ENCODE measurements at places on chromosomes 5 and 9. TPM values are rescaled to one million over a fixed set of nuclear protein-coding genes. Genes with fewer than 3 reads are reported as not detected.

FER gene
- 25.4 TPM for total RNA-seq

JAKMIP2 gene
- total RNA-seq, result 36.8 TPM

GPR151 gene
- not detected for total RNA-seq

PRR7 gene
- 19.0 TPM for total RNA-seq

ITGA2 gene
- total RNA-seq, result 1.7 TPM

DNA sequence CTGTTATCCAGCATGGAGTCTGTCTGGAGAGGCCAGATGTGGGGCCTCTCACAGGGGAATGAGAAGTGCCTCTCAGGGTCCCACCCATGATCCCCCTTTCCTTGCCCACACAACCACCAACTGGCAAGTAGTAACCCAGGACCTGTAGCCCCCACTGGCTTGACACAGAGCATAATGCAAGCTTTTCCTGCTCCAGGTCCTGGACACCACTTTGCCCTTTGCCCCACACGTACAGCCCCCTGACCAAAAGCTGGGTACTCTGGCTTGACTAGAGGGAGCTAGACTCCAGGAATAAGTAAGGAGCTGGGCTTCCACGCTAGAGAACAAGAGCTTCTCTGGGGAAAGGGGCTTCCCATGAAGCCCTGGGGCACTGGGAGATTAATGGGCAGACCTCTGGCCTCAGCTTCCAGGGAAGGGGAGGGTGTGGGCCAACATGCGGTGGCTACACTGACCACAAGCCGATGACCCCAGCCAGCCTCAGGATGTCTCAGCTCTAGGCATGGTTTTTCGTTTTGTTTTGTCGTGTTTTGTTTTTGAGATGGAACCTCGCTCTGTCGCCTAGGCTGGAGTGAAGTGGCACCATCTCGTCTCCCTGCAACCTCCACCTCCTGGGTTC lies 109.5 kb downstream of the C9orf50 start:
- no peak for DNase-seq

DNA sequence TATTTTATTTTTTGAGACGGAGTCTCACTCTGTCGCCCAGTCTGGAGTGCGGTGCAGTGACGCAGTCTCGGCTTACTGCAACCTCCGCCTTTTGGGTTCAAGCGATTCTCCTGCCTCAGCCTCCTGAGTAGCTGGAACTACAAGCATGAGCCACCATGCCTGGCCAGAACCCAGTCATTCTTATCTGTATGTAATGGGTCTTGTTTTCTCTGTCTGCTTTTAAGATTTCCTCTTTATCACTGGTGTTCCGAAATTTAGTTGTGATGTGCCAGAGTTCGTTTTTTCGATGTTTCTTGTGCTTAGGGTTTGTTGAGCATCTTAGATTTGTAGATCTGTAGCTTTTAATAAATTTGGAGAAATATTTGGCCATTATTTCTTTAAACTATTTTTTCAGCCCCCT lies 19.2 kb downstream of the SLC25A25 start:
- no peak for DNase-seq

DNA sequence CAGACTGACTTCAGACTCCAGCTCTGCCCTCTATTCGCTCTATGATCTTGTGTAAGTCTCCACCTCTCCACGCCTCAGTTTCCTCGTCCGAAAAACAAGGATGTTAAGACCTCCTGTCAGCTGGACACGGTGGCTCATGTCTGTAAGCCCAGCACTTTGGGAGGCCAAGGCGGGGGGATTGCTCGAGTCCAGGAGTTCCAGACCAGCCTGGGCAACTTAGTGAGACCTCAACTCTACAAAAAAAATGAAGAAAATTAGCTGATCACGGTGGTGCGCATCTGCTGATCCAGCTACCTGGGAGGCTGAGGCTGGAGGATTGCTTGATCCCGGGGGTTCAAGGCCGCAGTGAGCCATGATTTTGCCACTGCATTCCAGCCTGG lies 36.6 kb upstream of the GABRP start:
- DNase-seq, result no peak

GRCh38 chr9:33166231-33167083 lies 679 bp downstream of the B4GALT1 start:
- peak; percentile 38 for DNase-seq

GRCh38 chr5:10331341-10331796 lies 22.1 kb upstream of the MARCHF6 start:
- DNase-seq, result no peak

DNA sequence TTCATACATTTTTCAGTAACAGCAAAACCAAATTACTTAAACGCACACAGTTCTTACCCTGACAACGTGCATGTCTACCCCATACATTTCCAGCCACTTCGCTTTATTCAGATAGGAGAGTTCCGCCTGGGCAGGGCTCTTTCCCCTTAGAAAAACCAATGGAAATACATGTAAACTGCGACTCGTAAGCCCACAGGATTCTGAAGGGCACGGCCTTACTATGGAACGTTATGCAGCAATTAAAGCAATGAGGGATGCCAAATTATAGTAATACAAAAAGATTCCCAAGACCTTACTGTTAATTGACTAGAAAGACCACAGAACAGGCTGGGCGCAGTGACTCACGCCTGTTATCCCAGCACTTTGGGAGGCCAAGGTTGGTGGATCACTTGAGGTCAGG lies 64.5 kb downstream of the EPB41L4B start:
- DNase-seq, result no peak

DNA sequence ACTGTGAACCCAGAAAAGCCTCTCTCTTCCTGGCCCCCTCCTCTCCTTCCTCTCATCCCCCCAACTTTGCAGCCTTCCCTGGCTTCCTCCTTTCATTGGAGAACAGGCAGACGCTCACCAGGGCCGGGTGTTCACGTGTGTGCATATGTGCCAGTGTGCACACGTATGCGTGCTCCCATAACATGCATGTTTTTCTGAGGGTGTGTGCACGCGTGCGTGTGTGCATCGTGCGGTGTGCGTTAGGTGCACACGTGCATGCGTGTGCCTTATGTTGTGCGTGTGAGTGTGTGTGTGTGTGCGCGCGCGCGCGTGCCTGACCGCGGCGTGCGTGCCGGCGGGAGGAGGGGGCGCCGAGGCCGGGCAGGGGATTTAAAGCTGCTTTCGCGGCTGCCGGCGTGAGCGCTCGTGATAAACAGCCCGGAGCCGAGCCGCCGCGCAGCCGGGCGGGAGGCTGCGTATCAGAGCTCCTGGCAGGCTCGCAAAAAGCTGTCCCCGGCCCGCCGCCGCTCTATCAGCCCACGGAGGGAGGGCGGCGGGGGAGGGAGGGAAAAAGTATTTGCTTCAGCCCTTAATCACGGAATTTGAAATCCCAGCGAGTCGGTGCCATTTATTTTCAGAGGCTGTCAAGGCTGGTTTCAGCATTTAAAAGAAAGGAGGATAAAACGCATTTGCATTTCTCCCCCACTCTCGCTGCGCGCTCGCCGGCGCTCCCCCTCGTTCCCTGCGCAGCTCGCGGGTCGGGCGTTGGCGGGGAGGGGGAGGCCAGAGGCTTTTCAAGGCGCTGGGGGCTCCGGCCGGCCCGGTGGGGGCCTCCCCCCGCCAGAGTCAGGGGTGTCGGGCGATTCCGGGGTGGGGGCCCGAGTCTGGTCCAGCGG lies 183.9 kb downstream of the C9orf50 start:
- no peak for DNase-seq

- no peak for DNase-seq
These were observed 44.3 kb upstream of the MAMDC2 start for GRCh38 chr9:69999315-69999714.

Measured in neural crest cell (in vitro differentiated cells).